ENCODE measurements at places on chromosomes 4 and X.

GRCh38 chr4:127251423-127251822, 381.3 kb upstream of the INTU start:
- H3K36me3 ChIP-seq: no peaks in the 10 kb centered on the region
- no peaks in the 10 kb centered on the region for H3K27me3 ChIP-seq
- H3K4me1 ChIP-seq: no peaks in the 10 kb centered on the region
- no peak for DNase-seq
- no peak overlapping the region for H3K4me3 ChIP-seq

- no peak overlapping the region for H3K4me3 ChIP-seq
- DNase-seq: no peak
- no peaks in the 10 kb centered on the region for H3K27me3 ChIP-seq
These were observed 1156.7 kb downstream of the FAM133A start for GRCh38 chrX:94830717-94831116.

- no peaks in the 10 kb centered on the region for H3K36me3 ChIP-seq
- H3K27me3 ChIP-seq: no peaks in the 10 kb centered on the region
These were observed 45.3 kb upstream of the EDA2R start for GRCh38 chrX:66684196-66684595.

DNA sequence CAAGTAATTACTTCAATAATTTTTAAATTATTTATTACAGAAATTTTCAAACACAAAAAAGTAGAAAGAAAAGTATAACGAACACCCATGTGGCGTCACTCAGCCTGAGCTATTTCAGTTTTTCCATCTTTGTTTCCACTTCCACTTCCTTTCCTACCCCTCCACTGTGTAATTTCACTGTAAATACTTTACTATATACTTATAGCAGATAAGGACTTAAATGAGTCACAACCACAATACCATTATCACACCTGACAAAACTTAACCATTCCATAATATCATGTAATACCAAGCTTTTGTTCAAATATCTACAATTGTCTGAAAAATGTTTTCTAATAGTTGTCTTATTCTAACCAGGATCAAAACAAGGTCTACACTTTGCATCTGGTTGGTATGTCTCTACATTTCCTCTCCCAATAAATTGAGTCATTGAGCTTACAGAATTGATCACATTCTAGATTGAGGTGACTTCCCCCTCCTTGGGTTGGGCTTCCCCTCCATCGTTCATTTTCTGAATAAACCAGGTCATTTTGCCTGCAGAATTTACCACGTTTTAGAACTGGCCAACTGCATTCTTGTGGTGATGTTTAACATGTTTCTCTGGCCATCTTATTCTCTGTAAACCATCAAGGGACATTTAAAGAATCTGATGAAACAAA, 48.7 kb downstream of the ATP10D start:
- no peak overlapping the region for H3K27ac ChIP-seq
- peaks cover 15% of the 10 kb centered on the region for H3K36me3 ChIP-seq
- H3K4me1 ChIP-seq: peaks cover 19% of the 10 kb centered on the region
- no peak overlapping the region for H3K4me3 ChIP-seq

- H3K36me3 ChIP-seq: no peaks in the 10 kb centered on the region
- H3K27me3 ChIP-seq: no peaks in the 10 kb centered on the region
- no peak overlapping the region for H3K27ac ChIP-seq
These were observed 1222.4 kb upstream of the AGA start for GRCh38 chr4:178664621-178665020.

DNA sequence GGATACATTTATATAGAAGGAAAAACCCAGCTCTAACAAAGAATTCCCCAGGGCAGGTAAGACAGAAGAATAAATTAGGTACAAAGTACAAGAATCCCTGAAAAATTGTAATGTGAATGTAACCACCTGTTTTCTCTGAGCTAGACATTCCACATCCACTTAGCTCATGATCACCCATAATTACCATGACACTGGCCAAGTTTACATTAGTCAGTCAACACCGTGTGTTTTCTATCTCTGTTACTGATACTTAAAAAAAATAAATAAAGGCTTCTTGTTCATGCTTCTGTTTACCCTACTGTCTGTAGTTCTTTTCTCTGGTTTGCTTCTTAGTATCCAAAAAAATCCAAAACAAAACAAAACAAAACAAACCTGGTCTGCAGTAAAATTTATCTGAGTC, 66.0 kb downstream of the CBLL2 start:
- no peak overlapping the region for H3K4me3 ChIP-seq
- H3K4me1 ChIP-seq: no peaks in the 10 kb centered on the region
- no peak overlapping the region for H3K27ac ChIP-seq
- no peaks in the 10 kb centered on the region for H3K27me3 ChIP-seq
- no peaks in the 10 kb centered on the region for H3K36me3 ChIP-seq

DNA sequence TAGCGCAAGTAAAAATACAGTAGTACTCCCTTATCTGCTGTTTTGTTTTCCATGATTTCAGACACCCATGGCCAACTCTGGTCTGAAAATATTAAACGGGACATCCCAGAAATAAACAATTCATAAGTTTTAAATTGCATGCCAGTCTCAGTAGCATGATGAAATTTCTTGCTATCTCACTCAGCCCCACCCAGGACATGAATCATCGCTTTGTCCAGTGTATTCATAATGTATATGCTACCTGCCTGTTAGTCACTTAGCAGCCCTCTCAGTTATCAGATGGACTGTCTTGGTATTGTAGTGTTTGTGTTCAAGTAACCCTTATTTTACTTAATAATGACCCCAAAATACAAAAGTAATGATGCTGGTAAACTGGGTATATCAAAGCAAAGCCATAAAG, 158.2 kb upstream of the DDIT4L start:
- H3K27me3 ChIP-seq: no peaks in the 10 kb centered on the region
- no peak overlapping the region for H3K27ac ChIP-seq
- DNase-seq: no peak
- no peak overlapping the region for H3K4me3 ChIP-seq

DNA sequence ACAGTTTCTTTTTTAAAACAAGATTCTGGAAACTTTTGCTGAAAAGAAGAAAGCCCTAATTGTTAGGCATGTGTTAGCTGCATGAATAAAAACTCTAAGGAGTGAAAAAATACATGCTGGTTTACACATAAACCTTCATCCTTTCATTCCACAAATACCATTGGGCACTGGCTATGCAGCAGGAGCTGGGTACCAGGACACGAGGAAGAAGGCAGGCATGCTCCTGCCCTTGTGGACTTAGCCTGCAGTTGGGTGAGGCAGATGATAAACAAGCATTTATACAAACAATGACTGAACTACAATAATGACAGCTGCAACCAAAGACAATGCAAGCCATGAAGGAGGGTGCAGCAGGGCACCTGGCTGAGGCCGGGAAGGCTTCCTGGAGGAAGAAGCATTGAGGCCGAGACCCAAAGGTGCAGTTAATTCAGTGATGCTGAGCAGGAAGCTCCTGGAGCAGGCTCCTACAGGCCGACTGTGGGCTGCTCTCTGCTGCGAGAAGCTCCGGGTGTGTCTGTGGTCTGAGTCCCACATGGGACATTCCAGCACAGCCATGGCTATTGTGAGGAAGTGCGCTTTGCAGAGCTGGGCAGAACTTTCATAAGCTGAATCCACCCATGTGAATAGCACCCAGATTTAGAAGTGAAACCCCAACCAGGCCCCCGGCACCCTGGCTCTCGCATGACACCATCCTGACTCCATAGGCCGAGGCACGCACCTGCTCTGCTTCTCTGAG, 44.0 kb upstream of the MXD4 start:
- no peak overlapping the region for H3K4me3 ChIP-seq
- no peak for DNase-seq
- no peaks in the 10 kb centered on the region for H3K36me3 ChIP-seq
- no peaks in the 10 kb centered on the region for H3K4me1 ChIP-seq
- no peak overlapping the region for H3K27ac ChIP-seq
- no peaks in the 10 kb centered on the region for H3K27me3 ChIP-seq

- H3K36me3 ChIP-seq: no peaks in the 10 kb centered on the region
- no peak overlapping the region for H3K4me3 ChIP-seq
- no peak for DNase-seq
- H3K27me3 ChIP-seq: no peaks in the 10 kb centered on the region
These were observed 54.5 kb downstream of the LDB2 start for GRCh38 chr4:16843831-16844508.

GRCh38 chr4:19809989-19810388, 441.7 kb upstream of the SLIT2 start:
- H3K27ac ChIP-seq: no peak overlapping the region
- no peaks in the 10 kb centered on the region for H3K36me3 ChIP-seq
- no peaks in the 10 kb centered on the region for H3K27me3 ChIP-seq
- no peaks in the 10 kb centered on the region for H3K4me1 ChIP-seq
- H3K4me3 ChIP-seq: no peak overlapping the region

GRCh38 chr4:137635108-137635507, 102.8 kb upstream of the PCDH18 start:
- DNase-seq: no peak
- H3K27me3 ChIP-seq: no peaks in the 10 kb centered on the region
- H3K4me3 ChIP-seq: no peak overlapping the region
- H3K27ac ChIP-seq: no peak overlapping the region
- H3K36me3 ChIP-seq: no peaks in the 10 kb centered on the region
- no peaks in the 10 kb centered on the region for H3K4me1 ChIP-seq

GRCh38 chr4:137253949-137254348, 278.3 kb downstream of the PCDH18 start:
- H3K36me3 ChIP-seq: no peaks in the 10 kb centered on the region
- DNase-seq: no peak
- no peaks in the 10 kb centered on the region for H3K27me3 ChIP-seq

Data from upper lobe of left lung (tissue), 6 donors.